ENCODE measurements at places on chromosomes 1 and 21.
A peak's percentile ranks its signal among the peaks of the same experiment; 100 is the strongest.

- H3K36me3 ChIP-seq = no peaks in the 10 kb centered on the region
- peak overlapping the region; percentile 49 for H3K27ac ChIP-seq
- no peak overlapping the region for H3K4me3 ChIP-seq
- DNase-seq = no peak
- H3K4me1 ChIP-seq = peaks cover 18% of the 10 kb centered on the region
- H3K27me3 ChIP-seq = no peaks in the 10 kb centered on the region
Measured at GRCh38 chr21:37695111-37695510, 221.1 kb downstream of the KCNJ6 start.

GRCh38 chr21:15729674-15730483 is at the start of gene USP25:
TSS of gene USP25 (plus strand) at chr21:15729982. CDS start at chr21:15730394, 412 bp downstream.
- H3K27me3 ChIP-seq = no peaks in the 10 kb centered on the region
- H3K27ac ChIP-seq = peak within 1 kb of the TSS; percentile 96
- H3K4me3 ChIP-seq = peak within 1 kb of the TSS; percentile 96
- H3K36me3 ChIP-seq = no peaks in the 10 kb centered on the region
- peak; percentile 95 for DNase-seq
- H3K4me1 ChIP-seq = no peaks in the 10 kb centered on the region

GRCh38 chr1:232130815-232131480 is 499.0 kb downstream of the SIPA1L2 start:
- no peak for DNase-seq
- H3K36me3 ChIP-seq = no peaks in the 10 kb centered on the region
- H3K27me3 ChIP-seq = no peaks in the 10 kb centered on the region
- H3K27ac ChIP-seq = no peak overlapping the region

GRCh38 chr1:42797414-42797813 is 12.6 kb downstream of the TMEM269 start:
- H3K4me1 ChIP-seq = no peaks in the 10 kb centered on the region
- no peak overlapping the region for H3K27ac ChIP-seq
- H3K4me3 ChIP-seq = no peak overlapping the region
- no peak for DNase-seq
- H3K27me3 ChIP-seq = no peaks in the 10 kb centered on the region

- no peaks in the 10 kb centered on the region for H3K4me1 ChIP-seq
- no peak overlapping the region for H3K4me3 ChIP-seq
- H3K27ac ChIP-seq = no peak overlapping the region
- DNase-seq = no peak
- H3K36me3 ChIP-seq = no peaks in the 10 kb centered on the region
Measured at GRCh38 chr1:28804071-28804470, 7.9 kb upstream of the OPRD1 start.

- H3K36me3 ChIP-seq = no peaks in the 10 kb centered on the region
- DNase-seq = no peak
- H3K4me1 ChIP-seq = no peaks in the 10 kb centered on the region
- peaks cover 43% of the 10 kb centered on the region for H3K27me3 ChIP-seq
Measured at GRCh38 chr1:22658385-22659163, 5.5 kb downstream of the C1QB start.

GRCh38 chr1:52944566-52944965 is 17.5 kb downstream of the SCP2 start:
- H3K27ac ChIP-seq = no peak overlapping the region
- no peaks in the 10 kb centered on the region for H3K4me1 ChIP-seq
- no peaks in the 10 kb centered on the region for H3K36me3 ChIP-seq

DNA sequence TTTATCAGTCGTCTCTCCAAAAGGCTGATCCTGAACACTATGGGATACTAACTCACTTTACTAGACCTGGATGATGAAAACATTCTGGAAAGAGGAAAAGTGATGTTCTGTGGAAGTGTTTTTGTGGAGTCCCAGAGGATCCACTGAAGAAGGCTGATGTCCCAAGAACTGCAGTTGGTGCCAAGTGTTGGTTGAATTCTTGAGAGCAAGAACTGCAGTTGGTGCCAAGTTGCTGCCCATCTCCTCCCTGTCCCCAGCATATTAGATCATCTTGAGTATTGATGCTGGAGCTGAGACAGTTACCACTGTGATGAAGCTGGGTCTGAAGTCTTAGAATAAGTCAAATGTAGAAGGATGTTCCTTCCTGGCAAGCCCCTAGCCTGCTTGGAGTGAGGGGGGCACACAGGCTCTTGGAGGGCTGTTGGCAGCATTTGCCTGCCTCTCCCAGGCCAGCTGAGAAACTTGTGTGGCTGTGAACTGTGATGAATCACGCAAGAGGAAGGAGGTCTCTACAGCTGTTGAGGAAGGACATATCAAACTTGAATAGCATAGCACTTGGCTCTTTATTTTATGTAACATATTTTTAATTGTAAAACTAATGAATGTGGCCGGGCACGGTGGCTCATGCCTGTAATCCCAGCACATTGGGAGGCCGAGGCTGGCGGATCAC is 48.1 kb downstream of the DNAJC6 start:
- DNase-seq = no peak
- H3K27ac ChIP-seq = no peak overlapping the region
- H3K4me3 ChIP-seq = no peak overlapping the region
- H3K36me3 ChIP-seq = no peaks in the 10 kb centered on the region
- H3K27me3 ChIP-seq = no peaks in the 10 kb centered on the region
- no peaks in the 10 kb centered on the region for H3K4me1 ChIP-seq

DNA sequence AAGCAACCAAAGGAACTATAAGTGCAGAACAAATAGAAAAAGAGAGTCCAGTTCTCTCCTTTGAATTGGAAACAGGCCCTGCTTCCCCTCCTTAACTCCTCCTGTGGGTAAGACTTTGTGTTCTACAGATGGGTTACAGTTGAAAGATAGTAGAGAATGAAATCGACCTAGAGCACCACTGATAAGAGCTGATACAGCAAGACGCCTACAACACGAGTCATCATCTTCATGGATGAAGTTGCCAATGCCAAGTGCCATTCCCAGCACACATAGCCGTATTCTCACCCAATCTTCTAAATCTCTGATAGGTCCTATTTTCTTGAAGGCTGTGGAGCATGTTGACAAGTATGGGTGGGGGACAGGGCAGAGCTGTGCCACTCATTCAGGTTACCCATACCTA is 99.8 kb upstream of the CAMK1G start:
- no peak overlapping the region for H3K27ac ChIP-seq
- H3K4me1 ChIP-seq = no peaks in the 10 kb centered on the region
- H3K4me3 ChIP-seq = no peak overlapping the region
- H3K36me3 ChIP-seq = no peaks in the 10 kb centered on the region
- H3K27me3 ChIP-seq = no peaks in the 10 kb centered on the region

DNA sequence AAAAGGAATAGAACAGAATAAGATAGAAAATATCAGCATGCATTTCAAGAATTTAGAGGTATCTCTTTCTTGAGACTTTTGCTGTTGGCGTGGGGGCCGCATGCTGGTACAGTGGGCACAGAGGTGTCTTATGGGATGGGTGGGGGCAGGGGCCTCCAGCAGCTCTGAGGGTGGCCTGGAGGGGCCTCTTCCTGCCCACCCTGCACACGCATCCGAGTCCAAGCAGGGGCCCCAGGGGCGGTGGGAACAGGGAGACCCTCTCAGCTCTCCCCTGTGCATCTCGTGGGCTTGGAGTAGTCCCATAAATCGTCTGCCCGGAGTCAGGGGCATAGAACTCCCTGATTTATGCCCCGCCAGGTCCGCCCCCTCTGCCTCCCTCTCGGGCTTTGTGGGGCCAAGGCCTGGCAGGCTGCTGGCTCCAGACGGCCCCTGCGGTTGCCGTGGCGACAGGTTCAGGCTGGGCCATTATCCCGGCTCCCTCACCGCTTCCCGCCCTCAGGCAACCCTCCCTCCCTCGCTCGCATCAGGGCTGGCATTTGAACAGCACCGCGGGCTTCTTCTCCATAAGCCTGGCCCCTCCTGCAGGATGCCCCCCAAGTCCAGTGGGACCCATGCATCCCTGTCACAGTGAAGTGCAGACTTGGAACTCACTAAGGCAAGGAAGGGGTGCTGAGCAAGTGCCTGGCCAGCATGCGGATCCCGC is 133.2 kb upstream of the ZBTB40 start:
- no peak overlapping the region for H3K4me3 ChIP-seq
- H3K4me1 ChIP-seq = no peaks in the 10 kb centered on the region
- no peak for DNase-seq
- H3K36me3 ChIP-seq = no peaks in the 10 kb centered on the region
- no peak overlapping the region for H3K27ac ChIP-seq

GRCh38 chr1:53317646-53318539 is 10.0 kb downstream of the LRP8 start:
- no peaks in the 10 kb centered on the region for H3K36me3 ChIP-seq
- H3K4me1 ChIP-seq = no peaks in the 10 kb centered on the region
- no peak overlapping the region for H3K27ac ChIP-seq
- no peaks in the 10 kb centered on the region for H3K27me3 ChIP-seq

DNA sequence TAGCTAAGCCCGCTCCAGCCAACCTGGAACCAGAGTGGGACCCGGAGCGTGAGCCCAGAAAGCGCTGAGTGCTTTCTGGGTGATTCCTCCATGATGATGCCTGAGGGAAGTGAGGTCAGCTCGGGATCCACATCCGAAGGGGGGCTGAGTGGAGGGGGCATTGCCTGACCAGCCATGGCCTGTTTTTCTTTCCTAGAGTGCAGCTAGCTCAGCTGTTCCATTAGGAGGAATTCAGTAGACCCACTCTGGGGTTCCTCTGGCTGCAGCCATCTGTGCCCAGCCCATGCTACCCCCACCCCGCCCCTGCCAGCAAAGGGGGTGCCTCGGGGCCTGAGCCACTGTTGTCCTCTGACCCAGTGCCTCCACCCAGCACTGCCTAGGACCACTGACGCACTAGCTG is 9.6 kb upstream of the SLC25A34 start:
- H3K27me3 ChIP-seq = no peaks in the 10 kb centered on the region
- no peak overlapping the region for H3K27ac ChIP-seq
- DNase-seq = no peak
- no peaks in the 10 kb centered on the region for H3K4me1 ChIP-seq
- H3K36me3 ChIP-seq = peaks cover 64% of the 10 kb centered on the region

- H3K36me3 ChIP-seq = no peaks in the 10 kb centered on the region
- H3K4me3 ChIP-seq = no peak overlapping the region
- H3K27ac ChIP-seq = no peak overlapping the region
- no peak for DNase-seq
- H3K4me1 ChIP-seq = no peaks in the 10 kb centered on the region
- H3K27me3 ChIP-seq = no peaks in the 10 kb centered on the region
Measured at GRCh38 chr1:58136387-58136786, 410.1 kb downstream of the OMA1 start.

GRCh38 chr21:30083225-30083945 is 83.2 kb downstream of the CLDN17 start:
- no peak overlapping the region for H3K27ac ChIP-seq
- H3K36me3 ChIP-seq = no peaks in the 10 kb centered on the region
- DNase-seq = no peak
- H3K4me1 ChIP-seq = no peaks in the 10 kb centered on the region
- H3K27me3 ChIP-seq = no peaks in the 10 kb centered on the region

GRCh38 chr1:220812308-220812707 is 25.6 kb downstream of the MTARC1 start:
- no peaks in the 10 kb centered on the region for H3K27me3 ChIP-seq
- no peak overlapping the region for H3K27ac ChIP-seq
- DNase-seq = no peak
- H3K4me1 ChIP-seq = peaks cover 2% of the 10 kb centered on the region
- H3K4me3 ChIP-seq = no peak overlapping the region

GRCh38 chr1:101203820-101204540 is 32.8 kb upstream of the S1PR1 start:
- no peaks in the 10 kb centered on the region for H3K36me3 ChIP-seq
- H3K4me3 ChIP-seq = no peak overlapping the region
- no peak overlapping the region for H3K27ac ChIP-seq
- no peaks in the 10 kb centered on the region for H3K4me1 ChIP-seq
- DNase-seq = no peak

- H3K4me3 ChIP-seq = peak overlapping the region; percentile 79
- H3K27me3 ChIP-seq = no peaks in the 10 kb centered on the region
- H3K4me1 ChIP-seq = no peaks in the 10 kb centered on the region
- peak overlapping the region; percentile 85 for H3K27ac ChIP-seq
- DNase-seq = no peak
- H3K36me3 ChIP-seq = peaks cover 12% of the 10 kb centered on the region
Measured at GRCh38 chr1:150320667-150320978, 710 bp upstream of the PRPF3 start.

DNA sequence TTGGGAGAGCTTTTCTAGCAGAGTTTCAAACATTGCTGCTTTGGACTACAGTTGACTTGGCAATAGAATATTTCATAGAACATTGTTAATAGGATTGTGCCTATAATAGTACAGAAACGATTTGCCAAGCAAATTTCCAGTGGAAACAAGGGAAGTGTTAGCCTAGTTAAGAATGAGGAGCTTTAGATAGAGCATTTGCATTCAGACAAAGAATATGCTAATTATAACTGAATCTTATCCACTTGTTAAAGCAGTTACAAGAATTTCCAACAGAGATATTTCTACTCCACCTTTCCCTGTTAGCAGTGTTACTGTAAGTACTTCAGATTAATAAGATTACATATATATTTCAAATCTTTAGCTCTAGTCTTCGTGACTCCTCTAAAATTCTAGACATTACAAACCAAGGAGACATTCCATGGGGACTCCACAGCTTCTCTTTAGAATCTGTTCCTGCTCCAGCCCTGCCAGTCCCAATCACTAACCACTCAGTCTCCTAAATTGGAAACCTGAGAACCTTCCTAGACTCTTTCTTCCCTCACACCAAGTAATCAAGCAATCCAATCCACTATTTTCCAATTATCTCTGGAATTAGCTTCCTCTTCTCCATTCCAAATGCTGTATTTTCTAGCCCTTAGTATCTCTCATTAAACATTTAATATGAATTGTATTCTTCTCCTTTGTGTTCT is 141.8 kb upstream of the PBX1 start:
- no peak for DNase-seq
- H3K27ac ChIP-seq = no peak overlapping the region
- no peaks in the 10 kb centered on the region for H3K27me3 ChIP-seq
- no peak overlapping the region for H3K4me3 ChIP-seq
- no peaks in the 10 kb centered on the region for H3K4me1 ChIP-seq

DNA sequence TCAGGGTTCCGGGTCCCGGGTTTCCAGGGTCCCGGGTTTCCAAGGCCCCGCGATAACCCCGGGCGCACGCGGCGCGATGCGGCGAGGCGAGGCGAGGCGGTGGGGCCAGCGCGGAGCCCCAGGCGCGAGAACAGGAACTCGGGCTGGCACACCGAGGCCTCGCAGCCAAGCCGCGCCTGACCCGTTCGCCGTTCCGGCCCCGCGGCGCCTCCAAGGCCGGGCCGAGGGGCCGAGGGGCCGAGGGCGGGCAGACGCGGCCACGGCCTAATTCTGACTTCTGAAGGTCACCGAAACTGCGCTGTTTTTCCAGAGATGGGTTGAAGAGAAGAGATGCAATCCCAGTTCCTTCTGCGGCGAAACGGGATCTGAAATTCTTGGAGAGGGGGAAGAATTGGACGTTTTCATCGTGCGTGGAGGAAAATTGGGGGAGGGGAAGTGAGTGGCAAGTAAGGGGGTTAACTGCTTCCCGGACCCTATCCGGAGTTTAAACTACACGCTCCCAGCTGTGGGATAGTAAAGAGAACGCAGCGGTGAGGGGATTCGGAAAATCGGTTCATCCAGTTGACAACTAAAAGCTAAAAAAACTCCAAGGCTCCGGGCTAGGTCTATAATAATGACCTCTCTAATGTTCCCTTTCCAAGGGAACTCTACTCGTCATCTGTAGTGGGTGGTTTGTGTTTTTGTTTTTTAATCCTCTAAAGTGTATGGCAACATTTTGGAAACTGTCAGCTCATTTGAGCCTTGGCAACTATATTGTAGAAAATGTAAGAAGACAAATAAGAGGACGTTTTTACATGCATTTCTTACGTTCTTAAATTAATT is 8.2 kb downstream of the TBX15 start:
- no peaks in the 10 kb centered on the region for H3K36me3 ChIP-seq
- peak overlapping the region; percentile 91 for H3K4me3 ChIP-seq
- no peaks in the 10 kb centered on the region for H3K27me3 ChIP-seq
- peak overlapping the region; percentile 99 for H3K27ac ChIP-seq

GRCh38 chr1:197841883-197842553 is 60.4 kb upstream of the C1orf53 start:
- DNase-seq = no peak
- H3K27me3 ChIP-seq = no peaks in the 10 kb centered on the region
- no peaks in the 10 kb centered on the region for H3K36me3 ChIP-seq
